Transverse colon (tissue), 4 donors: ENCODE measurements at places on chromosomes 5 and 9.

DNA sequence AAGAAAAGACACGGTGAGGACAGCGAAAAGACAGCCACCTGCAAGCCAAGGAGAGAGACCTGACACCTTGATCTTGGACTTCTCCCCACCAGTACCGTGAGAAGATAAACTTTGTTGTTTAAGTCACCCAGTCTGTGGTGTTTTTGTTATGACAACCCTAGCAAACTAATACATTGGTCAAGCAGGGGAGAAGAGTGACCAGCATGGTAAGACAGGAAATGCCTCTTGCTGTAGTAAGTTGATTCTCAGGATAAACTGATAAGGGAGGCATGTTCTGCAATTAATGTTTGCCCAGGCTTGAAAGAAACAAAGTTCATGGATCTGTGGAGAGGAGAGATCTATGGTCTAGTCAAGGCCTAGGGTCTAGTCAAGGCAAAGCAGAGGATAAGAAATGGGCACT lies 801.2 kb downstream of the MAT2B start:
- no peak for DNase-seq

GRCh38 chr5:132327252-132327955 lies 33.2 kb downstream of the SLC22A4 start:
- no peak for DNase-seq

DNA sequence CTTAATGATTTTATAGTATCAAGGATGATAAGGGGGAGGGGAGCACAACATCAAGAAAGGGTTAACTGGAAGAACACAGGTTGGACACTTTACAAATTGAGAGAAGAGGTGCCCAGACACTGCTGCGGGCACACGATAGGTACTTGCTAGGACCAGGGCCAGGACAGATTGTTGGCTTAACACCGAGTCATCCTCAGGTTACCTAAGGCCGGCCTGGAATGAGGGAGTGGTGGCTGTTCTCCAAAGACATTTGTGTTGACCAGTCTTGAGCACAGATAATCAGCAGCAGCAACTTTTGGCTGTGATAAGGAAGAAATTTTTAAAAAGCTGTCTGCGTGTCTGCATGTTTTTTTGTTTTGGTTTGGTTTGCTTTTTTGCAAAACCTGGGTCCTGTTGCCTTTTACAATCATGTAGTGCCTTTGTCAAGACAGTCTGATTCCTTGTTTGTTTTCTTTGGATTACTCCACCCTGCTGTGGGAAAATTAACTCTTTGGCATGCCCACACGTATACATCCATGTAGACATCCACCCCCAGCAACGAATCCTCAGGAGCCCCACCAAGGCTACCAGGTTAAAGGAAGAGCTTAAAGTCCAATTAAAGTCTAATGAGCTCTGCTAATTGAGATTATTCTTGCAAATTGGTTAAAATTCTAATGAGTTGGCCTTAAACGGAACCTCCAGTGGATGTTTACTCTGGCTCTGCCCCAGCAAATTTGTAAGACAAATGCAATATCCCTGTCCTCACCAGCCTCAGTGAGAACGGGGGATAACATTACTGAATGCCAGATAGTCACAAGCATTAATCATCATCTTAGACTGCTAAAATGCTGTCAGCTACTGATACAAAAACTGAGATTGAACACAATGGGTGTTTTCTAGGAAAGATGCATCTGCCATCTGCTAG lies 382.3 kb downstream of the ACTL7B start:
- DNase-seq: peak; percentile 53

GRCh38 chr5:178074266-178074952 lies 38.9 kb upstream of the N4BP3 start:
- DNase-seq: no peak
